IMR-90 (cell line): ENCODE measurements at places on chromosomes 16 and 17. TPM values are rescaled to one million over a fixed set of nuclear protein-coding genes. Genes with fewer than 3 reads are reported as not detected.

The ASIC2 gene
- under 0.01 TPM in 1 of 2 replicates, not detected in the other for total RNA-seq

The MT1F gene
- total RNA-seq, result not detected in 2 replicates

GRCh38 chr16:17380613-17381012 lies 90.1 kb downstream of the XYLT1 start:
- no peaks in the 10 kb centered on the region for H3K36me3 ChIP-seq
- no peak overlapping the region for H3K4me3 ChIP-seq
- H3K27ac ChIP-seq, result no peak overlapping the region
- H3K4me1 ChIP-seq, result peaks cover 8% of the 10 kb centered on the region

DNA sequence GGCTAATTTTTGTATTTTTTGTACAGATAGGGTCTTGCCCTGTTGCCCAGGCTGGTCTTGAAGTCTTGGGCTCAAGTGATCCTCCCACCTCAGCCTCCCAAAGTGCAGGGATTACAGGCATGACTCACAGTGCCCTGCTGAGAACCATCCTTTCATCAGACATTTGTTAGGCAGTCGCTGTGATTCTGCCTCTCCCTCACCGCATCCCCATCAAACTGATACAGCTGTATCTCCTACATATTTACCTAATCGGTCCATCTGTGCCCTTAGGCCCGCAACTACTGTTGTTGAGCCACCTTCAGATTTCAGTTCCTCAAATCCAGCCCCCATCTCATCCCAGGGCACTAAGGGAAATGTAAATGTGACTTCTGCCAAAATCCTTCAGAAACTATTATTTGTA lies 2.0 kb upstream of the SLC43A2 start:
- H3K27me3 ChIP-seq, result peaks cover 11% of the 10 kb centered on the region; the same call in 1 of the 2 replicates
- peaks cover 5% of the 10 kb centered on the region for H3K4me1 ChIP-seq
- H3K36me3 ChIP-seq, result no peaks in the 10 kb centered on the region
- H3K4me3 ChIP-seq, result no peak overlapping the region
- H3K27ac ChIP-seq, result no peak overlapping the region

DNA sequence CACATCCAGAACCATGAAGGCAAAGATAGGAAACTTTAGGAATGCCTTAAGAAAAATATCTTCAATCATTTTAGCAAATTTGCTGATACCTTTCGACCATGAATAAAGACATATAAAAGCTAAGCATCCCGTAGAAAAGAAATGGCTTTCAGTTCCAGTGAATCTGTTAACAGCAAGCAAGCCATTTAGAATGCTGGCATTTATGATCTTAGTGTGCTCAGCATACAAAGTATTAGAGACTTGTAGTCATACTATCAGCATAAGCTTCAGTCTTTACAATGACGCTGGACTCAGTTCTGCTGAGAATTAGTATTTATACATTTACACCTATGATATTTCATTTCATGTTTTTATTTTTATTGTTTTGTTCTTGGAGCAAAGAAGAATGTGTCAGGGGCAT lies 38.7 kb downstream of the VAT1L start:
- H3K27me3 ChIP-seq, result no peaks in the 10 kb centered on the region
- no peaks in the 10 kb centered on the region for H3K4me1 ChIP-seq
- H3K36me3 ChIP-seq, result peaks cover 3% of the 10 kb centered on the region; the same call in 1 of the 2 replicates
- H3K27ac ChIP-seq, result no peak overlapping the region

- no peak for DNase-seq
- H3K4me3 ChIP-seq, result no peak overlapping the region
- H3K27ac ChIP-seq, result no peak overlapping the region
- H3K4me1 ChIP-seq, result no peaks in the 10 kb centered on the region
- no peaks in the 10 kb centered on the region for H3K27me3 ChIP-seq
- H3K36me3 ChIP-seq, result no peaks in the 10 kb centered on the region
Measured at GRCh38 chr16:6200271-6200670, 1102.7 kb upstream of the EEF2KMT start.

GRCh38 chr16:89446136-89446974 lies 44.0 kb downstream of the ANKRD11 start:
- no peak overlapping the region for H3K27ac ChIP-seq
- no peaks in the 10 kb centered on the region for H3K36me3 ChIP-seq
- peaks cover 54% of the 10 kb centered on the region for H3K4me1 ChIP-seq
- H3K4me3 ChIP-seq, result no peak overlapping the region
- DNase-seq, result no peak

DNA sequence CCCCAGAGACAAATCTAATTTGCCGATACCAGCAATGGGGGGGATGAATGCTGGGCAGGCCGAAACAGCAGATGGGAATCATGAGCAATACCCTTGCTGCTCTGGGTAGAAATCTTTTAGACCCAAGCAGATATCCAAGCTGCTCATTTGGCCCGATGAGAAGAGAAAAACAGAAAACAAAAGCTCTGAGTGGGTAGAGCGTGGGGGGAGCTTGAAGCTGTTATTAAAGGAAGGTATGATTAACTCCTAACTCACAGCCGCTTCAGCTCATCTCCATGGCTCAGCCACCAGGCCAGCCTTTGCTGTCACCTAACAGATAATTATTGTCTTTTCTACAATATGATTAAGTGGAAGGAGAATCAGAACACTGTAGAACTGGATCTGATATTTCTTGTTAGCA lies 58.3 kb downstream of the VPS35L start:
- H3K27ac ChIP-seq, result no peak overlapping the region
- no peaks in the 10 kb centered on the region for H3K4me1 ChIP-seq
- H3K4me3 ChIP-seq, result no peak overlapping the region
- peaks cover 40% of the 10 kb centered on the region for H3K36me3 ChIP-seq

- peak overlapping the region; percentile 98 for H3K27ac ChIP-seq
- peak overlapping the region; percentile 22 for H3K4me3 ChIP-seq
- no peak for DNase-seq
- H3K4me1 ChIP-seq, result peaks cover 13% of the 10 kb centered on the region
- no peaks in the 10 kb centered on the region for H3K27me3 ChIP-seq
Measured at GRCh38 chr17:28719021-28719433, 758 bp upstream of the RPL23A start.

- no peak overlapping the region for H3K27ac ChIP-seq
- no peaks in the 10 kb centered on the region for H3K36me3 ChIP-seq
- no peak for DNase-seq
- H3K4me3 ChIP-seq, result no peak overlapping the region
- H3K4me1 ChIP-seq, result no peaks in the 10 kb centered on the region
Measured at GRCh38 chr17:55816532-55817396, 65.9 kb downstream of the PCTP start.

DNA sequence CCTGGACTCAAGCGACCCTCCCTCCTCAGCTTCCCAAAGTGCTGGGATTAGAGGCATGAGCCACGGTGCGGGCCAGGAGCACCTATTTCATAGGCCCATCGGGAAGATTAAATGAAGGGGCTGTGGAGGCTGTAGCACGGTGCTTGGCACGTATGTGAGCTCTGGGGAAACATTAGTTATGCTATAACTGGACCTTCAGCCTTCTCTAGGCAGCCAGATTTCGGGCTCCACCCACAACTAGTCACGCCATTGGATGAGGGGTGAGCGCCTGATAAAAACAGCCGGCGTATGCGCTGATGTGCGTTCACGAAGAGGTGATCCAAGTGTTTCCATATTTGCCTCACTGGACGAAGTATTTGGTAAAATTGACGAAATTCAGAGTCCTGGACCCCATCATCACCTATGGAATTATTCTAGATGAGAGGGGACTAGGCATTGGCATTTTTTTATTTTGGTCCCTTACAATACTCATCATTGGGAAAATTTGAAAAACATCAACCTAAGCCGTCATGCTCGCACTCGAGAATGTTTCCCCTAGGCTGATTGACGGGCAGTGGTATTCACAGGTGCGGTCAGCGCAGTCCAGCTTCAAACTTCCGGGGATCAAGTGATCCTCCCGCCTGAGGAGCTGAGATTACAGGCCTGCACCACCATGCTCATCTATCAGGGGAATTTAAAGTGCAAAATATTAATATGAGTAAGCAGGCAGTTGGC lies 1.8 kb upstream of the ANKRD11 start:
- H3K4me1 ChIP-seq, result peaks cover 10% of the 10 kb centered on the region
- peak overlapping the region; percentile 2; the same call in 1 of the 2 replicates for H3K27ac ChIP-seq
- H3K27me3 ChIP-seq, result no peaks in the 10 kb centered on the region
- no peak for DNase-seq
- peak overlapping the region; percentile 66 for H3K4me3 ChIP-seq
- H3K36me3 ChIP-seq, result peaks cover 3% of the 10 kb centered on the region; the same call in 1 of the 2 replicates

DNA sequence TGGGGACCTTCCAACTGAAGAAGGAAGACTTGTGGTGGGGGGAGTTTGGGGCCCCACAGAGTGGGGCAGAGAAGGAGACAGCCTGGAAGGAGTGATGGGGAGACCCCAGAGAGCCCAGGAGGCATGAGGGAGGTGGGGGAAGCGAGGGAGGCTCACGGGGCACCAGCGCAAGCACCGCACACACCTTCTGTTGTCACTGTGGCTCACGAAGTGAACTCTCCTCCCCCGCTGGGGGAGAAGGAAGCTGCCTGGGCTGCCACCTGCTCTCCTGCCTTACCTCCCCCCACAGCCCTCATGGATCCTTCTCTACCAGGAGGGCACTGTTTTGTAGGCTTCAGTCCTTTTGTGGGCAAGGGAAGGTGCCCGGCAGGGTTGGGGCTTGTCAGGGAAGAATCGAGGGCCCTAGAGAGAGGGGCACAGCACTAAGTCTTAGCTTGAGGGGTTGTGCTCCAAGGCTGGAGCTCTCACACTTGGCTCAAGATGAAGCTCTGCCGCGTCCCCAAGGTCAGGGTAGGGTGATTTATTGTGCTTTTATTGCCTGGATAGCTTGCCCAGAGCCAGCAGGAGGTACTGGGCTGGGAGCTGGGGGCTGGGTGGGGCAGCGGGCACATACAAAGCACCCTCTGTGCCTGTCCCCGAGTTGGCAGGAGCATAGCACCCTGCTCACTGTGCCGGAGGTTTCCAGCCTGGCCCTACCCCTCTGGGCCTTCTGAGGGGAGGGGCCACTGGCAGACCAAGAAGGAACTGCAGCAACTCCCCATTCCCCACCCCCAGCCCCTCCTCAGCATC lies 4.6 kb upstream of the STARD3 start:
- H3K36me3 ChIP-seq, result no peaks in the 10 kb centered on the region
- DNase-seq, result no peak
- peaks cover 52% of the 10 kb centered on the region for H3K27me3 ChIP-seq
- H3K4me3 ChIP-seq, result no peak overlapping the region
- H3K4me1 ChIP-seq, result peaks cover 7% of the 10 kb centered on the region
